Gastroesophageal sphincter (tissue), 4 donors: ENCODE measurements at places on chromosomes 4 and X.

GRCh38 chrX:2464677-2465166, 36.1 kb downstream of the DHRSX start:
- no peak for ATAC-seq

DNA sequence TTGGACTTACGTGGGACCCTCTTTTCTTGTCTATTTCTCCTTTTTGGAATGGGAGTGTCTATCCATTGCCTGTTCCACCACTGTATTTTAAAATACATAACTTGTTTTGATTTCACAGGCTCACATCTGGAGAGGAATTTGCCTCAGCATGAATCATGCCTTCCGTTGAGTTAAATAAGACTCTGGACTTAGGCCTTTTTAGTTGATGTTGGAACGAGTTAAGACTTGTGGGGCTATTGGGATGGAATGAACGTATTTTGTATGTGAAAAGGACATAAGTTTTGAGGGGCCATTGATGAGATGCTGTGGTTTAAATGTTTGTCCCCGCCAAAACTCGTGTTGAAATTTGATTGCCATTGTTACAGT, 66.2 kb downstream of the BEX3 start:
- no peak for ATAC-seq

DNA sequence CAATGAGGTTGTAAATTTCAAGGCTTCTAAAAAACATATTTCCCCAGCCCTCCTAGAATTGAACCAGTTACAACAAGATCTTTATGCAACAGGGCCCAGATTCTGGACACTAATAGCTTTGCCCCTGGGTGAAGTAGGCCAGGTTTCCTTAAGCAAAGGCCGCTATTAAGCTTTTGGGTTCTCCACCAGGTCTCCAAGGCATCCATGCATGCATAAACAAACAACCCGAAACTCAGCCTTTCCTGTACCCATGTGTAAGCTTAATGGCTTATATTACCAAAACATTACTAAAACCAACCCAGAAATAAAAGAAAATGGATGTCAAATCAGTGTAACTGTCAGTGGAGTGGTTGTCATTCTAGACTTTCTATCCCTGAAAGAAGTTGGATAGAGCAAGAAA, 137.1 kb downstream of the ARHGAP6 start:
- no peak for ATAC-seq

DNA sequence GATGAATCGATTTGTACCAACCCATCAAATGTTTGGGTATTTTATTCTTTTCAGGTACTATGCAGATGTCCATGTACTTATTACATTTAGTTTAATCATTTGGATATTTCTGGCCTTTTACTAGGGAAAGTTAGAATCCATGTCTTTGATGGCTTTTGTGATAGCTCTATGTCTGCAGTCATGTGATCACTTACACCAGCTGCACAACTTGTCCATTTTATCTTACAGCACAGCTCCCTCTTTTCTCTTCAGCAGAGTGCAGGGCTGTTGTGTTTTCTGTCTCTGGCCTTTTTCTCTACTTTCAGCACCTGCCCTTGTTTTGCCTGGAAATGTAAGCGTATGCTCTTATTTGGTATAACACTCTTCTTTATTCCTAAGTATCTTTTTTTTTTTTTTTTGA, 30.6 kb downstream of the WWC2 start:
- no peak for ATAC-seq

- ATAC-seq, result no peak
These were observed 5.7 kb downstream of the LETM1 start for GRCh38 chr4:1850276-1850675.

DNA sequence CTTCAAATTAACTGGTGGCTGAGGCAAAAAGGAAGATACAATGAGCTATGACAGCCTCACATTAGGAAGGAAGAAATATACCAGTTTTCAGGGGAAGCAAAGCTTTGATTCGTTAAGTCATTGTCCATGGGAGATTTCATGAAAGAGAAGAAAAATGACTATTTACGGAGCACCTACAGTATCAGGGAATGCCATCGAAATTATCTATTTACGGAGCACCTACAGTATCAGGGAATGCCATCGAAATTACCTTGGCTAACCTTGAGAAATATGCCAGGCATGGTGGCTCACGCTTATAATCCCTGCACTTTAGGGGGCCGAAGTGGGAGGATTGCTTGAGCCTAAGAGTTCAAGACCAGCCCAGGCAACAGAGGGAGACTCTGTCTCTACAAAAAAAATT, 28.5 kb upstream of the IQSEC2 start:
- no peak for ATAC-seq

DNA sequence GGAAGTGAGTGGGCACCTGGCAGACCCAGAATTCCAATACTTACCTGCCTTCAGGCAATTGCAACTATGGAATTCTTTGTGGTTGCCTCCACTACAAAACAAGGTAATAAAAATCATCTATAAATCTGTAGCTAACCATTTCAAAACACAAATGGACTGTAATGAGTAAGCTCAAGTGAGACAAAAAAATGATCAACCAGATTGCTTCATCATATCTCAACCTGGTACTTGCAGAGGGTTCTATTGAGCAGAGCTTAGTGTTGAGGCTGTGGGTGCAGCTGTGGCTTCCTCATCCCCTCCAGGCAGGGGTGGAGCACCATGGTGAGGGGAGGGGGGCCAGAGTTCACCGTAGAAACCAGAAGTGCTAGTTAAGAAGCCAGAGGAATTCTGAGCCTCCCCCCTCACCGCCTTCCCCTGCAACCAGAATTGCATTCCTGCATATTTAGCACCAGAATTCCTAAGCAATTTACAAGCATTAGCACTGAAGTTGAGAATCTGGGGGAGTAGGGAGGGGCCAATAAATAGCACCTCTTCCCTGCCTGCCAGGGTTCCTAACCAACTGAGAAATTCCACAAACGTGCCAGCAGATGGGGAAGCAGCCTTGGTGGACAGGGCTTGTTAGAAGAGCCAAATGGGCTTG, 11.5 kb downstream of the CTAG1A start:
- no peak for ATAC-seq

GRCh38 chr4:172650758-172651530, 517.7 kb upstream of the GALNT7 start:
- ATAC-seq, result no peak

DNA sequence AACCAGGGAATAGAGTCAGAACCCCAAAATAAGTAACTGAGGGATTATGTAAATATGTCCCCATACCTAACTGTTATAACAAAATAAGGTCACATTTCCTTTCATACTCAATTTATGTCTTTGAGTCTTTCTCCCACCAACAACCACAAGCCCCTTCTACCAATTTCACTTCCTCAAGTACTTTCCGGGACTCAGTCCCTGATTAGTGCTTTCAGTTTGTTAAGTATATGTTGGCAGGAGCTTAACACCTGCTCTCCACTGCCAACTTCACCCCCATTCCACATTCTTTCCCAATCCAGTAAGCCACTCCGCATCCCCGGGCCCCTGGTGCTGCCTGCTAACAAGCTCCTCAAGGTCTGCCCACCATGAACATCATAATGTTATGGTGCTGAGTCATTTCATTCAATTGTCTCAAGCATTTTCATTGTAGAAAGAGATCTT, 71.3 kb upstream of the SPRY1 start:
- no peak for ATAC-seq

DNA sequence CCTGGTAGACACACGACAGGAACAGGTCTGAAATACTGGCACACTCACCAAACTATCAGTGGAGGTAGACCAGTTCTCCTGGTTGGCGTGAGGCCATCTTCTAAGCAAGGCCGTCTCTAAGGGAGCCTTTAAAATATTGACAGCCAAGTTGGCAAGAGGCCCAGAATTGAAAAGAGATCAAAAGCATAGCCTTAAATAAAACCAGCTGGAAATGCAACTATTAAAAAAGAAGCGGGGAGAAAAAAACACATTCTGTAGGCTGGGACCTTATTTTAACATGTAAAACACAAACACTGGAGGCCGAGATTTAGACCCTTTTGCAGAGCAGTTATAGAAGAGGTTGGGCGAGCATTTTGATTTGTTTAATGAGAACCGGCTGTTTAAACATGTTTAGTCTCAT, 233.0 kb upstream of the CLNK start:
- no peak for ATAC-seq

- no peak for ATAC-seq
These were observed 381.1 kb upstream of the MAD2L1 start for GRCh38 chr4:120447774-120448173.

DNA sequence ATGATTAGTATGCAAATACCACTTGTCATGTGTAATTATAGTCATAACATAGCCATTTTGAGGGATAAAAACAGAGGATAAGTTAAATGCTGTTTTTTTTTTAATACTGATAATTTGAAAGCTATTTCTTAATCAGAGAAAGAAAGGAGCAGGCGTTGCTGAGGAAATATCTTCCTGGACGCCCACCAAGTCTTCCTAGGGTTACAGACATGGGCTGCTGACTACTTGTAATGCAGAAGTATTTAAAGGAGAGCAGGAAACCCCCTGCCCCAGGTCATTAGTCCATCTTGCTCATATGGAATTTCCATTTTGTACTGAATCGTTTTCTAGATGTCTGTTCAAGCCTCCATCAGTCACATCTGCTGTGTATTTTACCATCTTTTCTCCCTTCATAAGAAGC, 176.2 kb downstream of the ADGRL3 start:
- no peak for ATAC-seq
